Midbrain (tissue), 1 donor: ENCODE measurements at places on chromosomes 4 and X.

DNA sequence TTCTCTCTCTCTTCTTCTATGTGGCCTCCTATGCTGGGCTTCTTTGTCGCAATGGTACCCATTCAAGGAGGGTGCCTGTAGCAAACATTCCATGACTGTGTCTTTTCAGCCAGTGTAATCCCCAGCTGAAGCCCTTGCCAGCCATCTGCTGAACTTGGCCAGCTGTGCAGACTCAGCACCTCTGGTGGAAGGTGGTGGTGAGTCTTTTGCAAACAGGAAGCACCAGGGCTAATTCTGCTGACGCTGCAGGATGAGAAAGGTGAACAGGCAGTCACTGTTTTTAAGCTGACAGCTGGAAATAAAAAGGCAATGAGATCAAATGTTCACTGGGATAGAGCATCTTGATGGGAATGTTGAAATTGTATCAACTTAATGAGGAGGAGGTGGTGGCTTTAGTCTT is 298.7 kb upstream of the CLNK start:
- DNase-seq = no peak

DNA sequence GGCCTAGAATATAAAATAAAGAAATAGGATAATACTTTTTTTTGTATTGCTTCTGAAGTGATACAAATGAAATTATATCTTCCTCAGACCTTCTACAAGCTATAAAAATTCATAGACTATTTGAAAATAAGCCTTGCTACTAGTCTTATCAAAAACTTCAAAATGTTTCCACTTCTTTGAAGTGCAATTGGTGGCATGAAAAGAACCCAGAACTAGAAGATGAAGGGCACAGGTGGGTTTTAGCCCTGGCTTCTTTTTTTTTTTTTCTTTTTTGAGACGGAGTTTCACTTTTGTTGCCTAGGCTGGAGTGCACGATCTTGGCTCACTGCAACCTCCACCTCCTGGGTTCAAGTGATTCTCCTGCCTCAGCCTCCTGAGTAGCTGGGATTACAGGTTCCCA is 44.2 kb downstream of the GSX2 start:
- no peak for DNase-seq

DNA sequence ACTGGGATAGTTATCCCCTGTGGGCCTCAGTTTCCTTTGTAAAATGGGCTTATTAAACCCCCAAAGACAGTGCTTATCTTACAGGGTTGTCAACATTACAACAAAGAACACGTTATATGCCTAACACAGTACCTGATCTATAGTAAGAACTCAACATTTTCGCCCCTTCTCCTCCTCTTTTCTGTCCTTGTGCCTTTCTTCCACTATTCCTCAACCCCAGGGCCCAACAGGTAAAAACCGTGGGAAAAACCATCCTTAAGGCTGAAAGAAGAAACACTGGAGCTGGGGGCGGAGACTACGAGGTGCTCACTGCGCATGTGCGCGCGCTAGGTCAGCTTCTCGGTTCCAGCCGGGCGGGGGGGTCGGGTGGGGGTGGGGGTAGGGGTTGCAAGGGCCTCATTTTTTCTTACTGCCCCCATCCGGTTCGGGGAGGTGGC is 426 bp upstream of the XIAP start:
- peak; percentile 77 for DNase-seq

GRCh38 chr4:11480683-11481082 is 52.0 kb upstream of the HS3ST1 start:
- DNase-seq = peak; percentile 47

- no peak for DNase-seq
Observed at GRCh38 chr4:185730387-185730786, 81.6 kb downstream of the SORBS2 start.

- DNase-seq = no peak
Observed at GRCh38 chrX:69305333-69306062, 140.2 kb upstream of the PJA1 start.

DNA sequence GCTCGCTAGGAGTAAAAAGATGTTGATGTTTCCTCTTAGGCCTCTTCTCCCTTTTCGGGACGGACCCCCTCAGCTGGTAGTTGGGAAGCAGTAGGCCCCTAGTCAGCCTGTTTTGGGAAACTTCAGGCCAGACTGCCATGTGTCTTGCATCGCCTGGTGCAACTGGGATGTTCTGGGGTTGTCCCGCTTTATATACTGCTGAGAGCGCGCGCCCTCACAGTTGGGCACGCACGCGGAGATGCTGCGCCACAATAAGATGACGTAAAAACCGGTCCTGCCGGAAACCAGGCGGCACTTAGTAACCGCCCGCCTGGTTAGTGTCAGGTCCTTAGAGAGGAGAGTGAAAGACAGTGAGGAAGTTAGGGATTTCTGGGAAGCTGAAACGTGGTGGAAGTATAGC is 231.3 kb upstream of the CT83 start:
- no peak for DNase-seq

GRCh38 chr4:44701037-44701436 is 22.8 kb downstream of the GUF1 start:
- no peak for DNase-seq

DNA sequence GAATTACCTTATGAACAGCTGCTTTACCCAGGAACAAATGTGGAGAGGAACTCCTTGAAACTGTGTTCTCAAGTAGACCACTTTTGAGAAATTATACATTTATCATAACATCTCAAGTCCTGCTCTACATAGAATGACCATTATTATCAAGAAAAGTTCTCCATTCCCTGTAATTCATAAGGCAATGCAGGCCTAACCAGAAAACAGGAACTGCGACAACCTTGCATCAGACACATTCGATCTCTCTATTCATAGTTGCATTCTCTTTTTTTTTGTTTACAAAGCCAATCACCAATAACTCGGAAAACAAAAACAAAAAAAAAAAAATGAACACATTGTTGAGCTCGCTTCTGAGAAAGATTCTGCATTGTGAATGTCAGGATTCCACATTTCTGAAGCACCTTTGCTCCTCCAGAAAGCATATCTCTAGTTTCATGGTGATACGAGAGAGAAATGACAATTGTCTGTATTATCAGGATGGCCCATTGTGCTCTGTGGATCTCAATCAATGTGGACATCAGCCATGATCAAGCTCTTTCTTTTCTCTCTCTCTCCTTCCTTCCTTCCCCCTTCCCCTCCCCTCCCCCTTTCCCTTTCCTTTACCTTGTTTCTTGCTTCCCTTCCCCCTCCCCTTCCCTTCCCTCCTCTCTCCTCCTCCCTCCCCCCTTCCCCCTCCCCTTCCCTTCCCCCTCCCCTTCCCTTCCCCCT is 32.4 kb upstream of the CD99 start:
- no peak for DNase-seq

GRCh38 chrX:40154250-40154852 is 56.6 kb upstream of the BCOR start:
- peak; percentile 20 for DNase-seq

DNA sequence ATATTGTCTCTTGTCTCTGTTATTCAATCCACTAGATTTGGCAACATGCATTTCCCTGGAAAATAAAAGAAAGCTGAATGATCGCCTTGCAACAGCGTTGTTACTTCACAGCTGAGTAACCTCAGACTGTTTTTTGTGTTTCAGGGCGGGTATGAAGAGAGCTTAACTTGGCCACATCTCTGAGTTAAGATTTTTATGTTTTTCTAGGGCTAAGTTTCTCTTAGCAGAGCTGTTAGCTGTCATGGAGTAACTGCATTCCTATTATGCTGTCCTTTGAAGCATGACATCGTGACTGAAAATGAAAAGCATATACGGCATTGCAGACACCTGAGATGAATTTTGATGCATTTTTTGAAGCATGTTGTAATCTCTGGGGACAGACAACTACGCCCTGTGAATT is 1798.9 kb downstream of the PCDH7 start:
- DNase-seq = peak; percentile 9

DNA sequence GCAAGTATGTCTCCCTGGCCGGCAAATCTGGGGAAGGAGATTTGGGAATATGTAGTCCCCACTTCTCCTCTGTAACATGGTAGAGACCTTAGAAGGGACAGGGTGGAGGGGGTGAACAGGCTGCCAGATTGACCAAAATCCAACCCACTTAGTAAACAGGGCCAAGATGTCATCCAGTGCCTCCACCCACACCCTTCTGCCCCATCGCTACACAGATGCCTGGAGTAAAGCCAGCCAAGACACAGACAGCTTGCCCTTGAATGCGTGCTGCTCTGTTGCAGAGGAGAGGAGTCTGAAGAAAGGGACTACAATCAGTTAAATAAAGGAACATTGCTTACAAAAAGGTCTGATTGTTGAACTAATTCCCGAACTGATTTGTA is 160.1 kb upstream of the LDB2 start:
- DNase-seq = no peak

GRCh38 chr4:69120870-69121269 is 24.6 kb downstream of the UGT2B7 start:
- DNase-seq = no peak

DNA sequence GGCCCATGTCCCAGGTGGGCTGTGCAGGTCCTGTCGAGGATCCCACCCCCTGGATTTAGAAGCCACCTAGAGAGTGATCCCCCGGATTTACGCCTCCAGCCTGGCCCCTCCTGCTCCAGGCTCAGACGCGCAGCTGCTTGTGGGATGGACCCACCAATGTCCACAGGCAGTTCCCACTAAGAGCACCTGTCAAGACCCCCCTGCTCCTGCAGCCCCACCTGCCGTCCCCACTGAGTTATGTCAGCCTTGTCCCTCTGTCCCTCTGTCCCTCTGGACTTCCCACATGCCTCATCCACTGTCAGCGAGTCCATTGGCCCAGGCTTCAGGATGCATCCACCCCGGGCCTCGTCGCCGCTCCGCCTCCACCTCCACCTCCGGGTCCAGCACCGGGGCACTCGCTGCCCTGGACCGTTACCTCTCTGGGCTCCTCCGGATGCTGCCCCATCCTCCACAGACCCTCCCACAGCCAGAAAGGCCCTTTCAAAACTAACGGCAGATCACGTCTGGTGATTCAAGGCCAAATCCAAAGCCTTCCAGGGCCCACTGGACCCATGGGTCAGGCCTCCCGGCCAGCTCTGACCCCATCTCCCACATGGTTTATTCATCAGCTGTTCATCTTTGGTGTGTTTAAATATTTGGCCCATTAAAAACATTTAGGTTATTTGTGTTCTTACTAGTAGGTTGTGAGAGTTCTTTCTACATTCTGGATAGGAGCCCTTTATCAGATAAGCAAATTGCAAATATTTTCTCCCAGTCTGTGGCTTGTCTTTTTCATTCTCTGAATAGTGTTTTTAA is 28.3 kb downstream of the HTRA3 start:
- DNase-seq = no peak

GRCh38 chr4:2101346-2102044 is 42.4 kb downstream of the NAT8L start:
- no peak for DNase-seq

- no peak for DNase-seq
Observed at GRCh38 chrX:111041018-111041462, 55.0 kb upstream of the PAK3 start.

DNA sequence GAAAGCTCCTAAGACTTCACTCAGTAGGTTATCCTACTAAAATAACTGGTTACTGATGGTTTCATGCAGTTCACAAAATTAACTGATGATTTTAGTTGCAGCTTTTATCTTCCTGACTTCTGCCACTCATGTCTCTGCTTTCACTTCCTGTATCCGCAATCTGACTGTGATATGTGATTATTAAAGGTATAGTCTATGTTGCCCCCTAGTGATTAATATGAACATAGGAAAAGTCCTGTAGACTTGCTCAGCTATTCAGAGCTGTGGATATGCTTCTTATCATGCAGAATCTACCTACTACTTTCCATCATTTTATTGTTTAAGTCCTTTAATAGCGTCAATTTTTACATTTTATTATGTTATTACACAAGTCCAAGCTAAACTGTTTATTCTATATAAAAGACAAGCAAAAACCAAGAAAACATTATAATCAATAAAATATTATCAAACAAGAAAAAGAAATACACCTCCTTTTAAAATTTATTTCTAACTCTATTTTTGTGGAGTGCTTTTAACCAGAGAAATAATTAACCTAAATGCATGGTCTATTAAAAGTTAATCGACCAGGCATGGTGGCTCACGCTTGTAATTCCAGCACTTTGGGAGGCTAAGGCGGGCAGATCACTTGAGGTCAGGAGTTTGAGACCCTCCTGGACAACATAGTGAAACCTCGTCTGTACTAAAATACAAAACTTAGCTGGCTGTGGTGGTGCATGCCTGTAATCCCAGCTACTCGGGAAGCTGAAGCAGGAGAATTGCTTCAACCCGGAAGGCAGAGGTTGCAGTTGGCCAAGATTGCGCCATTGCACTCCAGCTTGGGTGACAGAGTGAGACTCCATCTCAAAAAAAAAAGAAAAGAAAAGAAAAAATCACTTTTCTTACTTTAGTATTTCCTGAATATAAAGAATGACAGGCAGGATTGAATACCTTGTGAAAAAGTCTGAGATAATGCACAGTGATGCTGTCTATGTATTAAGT is 40.4 kb upstream of the TLR2 start:
- no peak for DNase-seq

GRCh38 chrX:68428431-68428830 is 4.9 kb downstream of the OPHN1 start:
- no peak for DNase-seq

GRCh38 chr4:143403553-143403820 is 66.8 kb downstream of the GAB1 start:
- no peak for DNase-seq

GRCh38 chr4:147596981-147597380 is 20.2 kb upstream of the TMEM184C start:
- no peak for DNase-seq

DNA sequence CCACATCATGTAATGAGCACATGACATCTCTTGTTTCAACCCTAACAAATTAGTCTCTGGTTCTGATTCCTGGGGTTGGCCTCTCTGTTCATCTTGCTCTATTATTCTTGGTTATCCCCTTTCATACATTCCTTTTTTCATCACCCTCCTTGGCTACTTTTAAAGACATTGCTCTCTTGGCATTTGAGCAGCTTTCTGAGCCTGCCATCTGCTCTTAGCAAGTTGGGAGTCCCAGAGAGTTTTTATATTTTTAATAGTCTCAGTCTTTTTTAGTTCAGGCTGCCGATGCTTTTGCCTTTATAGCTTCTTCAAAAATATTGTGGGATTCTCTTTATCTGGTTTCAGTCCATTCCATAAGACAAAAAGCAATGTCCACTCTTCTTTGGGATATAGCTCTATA is 1270.9 kb downstream of the ADGRL3 start:
- no peak for DNase-seq

GRCh38 chrX:114599305-114599704 is 15.4 kb downstream of the HTR2C start:
- no peak for DNase-seq

DNA sequence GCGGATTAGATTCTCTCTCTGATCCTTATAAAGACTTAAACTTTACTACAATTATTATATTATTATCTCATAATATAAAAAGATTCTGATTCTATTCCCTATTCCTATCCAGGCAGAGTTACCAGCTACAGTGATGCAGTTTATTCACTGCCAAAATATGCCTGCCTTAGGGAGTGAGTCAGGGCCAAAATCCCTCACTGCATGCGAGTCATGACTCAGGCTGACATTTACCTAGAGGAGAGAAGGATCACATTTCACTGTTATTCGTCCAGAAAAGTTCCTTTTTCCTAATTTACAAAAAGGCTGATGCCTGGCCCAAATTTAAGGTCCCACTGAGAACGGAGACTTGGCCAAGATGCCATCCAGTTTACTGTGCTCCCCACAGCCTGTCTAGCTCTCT is 168.5 kb upstream of the LDB2 start:
- DNase-seq = no peak
